ENCODE measurements at places on chromosomes 7 and 10. TPM values are rescaled to one million over a fixed set of nuclear protein-coding genes. Genes with fewer than 3 reads are reported as not detected.
A peak's percentile ranks its signal among the peaks of the same experiment; 100 is the strongest.

ANKRD61 gene
- not detected for total RNA-seq

- no peak for DNase-seq
- peak overlapping the region; percentile 18 for H3K4me3 ChIP-seq
- H3K27me3 ChIP-seq: no peaks in the 10 kb centered on the region
- H3K36me3 ChIP-seq: no peaks in the 10 kb centered on the region
- H3K4me1 ChIP-seq: peaks cover 4% of the 10 kb centered on the region
Observed at GRCh38 chr10:114100848-114101741, 57.4 kb downstream of the ADRB1 start.

GRCh38 chr7:28332046-28332445 lies 80.3 kb upstream of the CREB5 start:
- no peak for DNase-seq
- no peak overlapping the region for H3K27ac ChIP-seq
- no peaks in the 10 kb centered on the region for H3K4me1 ChIP-seq

CDH23 gene
- total RNA-seq: 56.2 TPM

DNA sequence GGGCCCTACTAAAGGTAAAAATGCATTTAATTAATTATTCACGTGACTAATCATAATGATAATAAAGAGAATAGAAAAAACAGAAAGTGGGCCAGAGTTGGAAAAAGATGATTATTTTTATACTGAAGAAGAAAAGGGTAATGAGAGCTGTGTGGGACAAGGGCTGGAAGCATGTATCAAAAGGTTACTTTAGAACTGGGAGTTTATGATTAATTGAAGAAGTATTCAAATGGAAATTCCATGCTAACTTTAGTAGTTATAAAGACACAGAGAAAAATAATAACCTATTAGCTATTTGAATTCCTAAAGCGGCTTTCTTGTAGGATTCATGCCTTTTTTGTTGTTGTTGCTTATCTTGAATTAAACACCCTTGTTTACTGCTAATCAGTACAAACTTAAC lies 49.9 kb downstream of the MKX start:
- H3K36me3 ChIP-seq: no peaks in the 10 kb centered on the region
- H3K4me3 ChIP-seq: no peak overlapping the region
- H3K27me3 ChIP-seq: no peaks in the 10 kb centered on the region
- no peak for DNase-seq
- H3K27ac ChIP-seq: no peak overlapping the region
- H3K4me1 ChIP-seq: no peaks in the 10 kb centered on the region

SFTPA1 gene
- not detected for total RNA-seq

CNPY1 gene
- total RNA-seq: not detected

GRCh38 chr7:22896917-22897316 lies 74.3 kb upstream of the TOMM7 start:
- no peak overlapping the region for H3K4me3 ChIP-seq
- no peak overlapping the region for H3K27ac ChIP-seq
- no peak for DNase-seq
- H3K4me1 ChIP-seq: no peaks in the 10 kb centered on the region
